ENCODE measurements at places on chromosomes 1 and 21.

DNA sequence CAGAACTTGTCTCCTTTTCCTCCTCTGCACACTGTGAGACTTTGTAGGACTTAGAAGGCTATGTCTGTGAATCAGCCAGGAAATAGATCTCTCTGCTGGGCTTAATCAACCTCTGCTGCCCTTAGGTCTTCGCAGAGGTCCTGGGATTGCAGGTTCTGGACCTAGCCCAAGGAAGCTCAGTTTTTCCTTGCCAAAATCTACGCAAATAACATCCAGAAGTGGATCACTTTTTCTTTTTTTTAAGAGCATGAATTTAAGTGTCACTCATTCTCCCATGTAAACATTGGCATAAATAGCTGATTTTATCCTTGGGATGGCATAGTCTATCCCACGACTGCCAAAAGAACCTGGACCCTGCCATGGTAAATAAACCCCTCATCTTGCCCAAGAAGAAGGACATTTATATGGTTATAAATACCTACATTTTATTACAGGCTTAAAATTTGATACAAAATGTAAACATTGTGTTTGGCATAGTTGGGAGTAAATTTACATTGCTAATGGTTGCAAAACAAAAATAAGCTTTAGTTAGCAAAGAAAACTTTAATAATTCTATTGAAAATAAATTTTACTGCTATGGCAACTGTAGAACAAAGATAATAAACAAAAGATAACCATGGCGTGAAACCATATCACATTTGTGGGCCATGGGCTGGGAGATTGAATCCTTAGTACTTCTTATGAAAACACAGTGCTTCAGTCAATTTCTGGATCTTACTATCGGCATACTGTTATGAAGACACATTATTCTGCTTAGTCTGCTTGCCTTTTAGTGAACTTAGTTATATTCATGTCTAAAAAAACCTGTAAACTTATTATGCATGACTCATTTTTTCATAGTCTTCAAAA lies 24.5 kb upstream of the DISC1 start:
- no peak for DNase-seq

DNA sequence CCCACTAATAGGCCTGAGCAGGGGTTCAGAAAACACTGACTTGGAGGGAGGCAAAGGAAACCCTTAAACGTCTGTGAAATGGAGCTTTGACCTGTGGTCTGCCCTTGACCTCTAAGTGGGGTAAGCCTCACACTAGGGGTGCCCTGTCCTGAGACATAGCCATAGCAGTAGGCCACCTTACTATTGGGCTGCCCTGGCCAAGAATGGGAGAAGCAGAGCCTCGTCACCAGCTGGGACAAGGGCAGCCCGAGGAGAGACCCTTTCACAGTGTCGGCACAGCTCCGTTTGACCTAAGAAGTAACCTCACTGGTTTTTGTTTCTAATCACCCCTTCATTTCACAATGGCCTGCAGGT lies 26.4 kb upstream of the IFNAR2 start:
- no peak for DNase-seq

DNA sequence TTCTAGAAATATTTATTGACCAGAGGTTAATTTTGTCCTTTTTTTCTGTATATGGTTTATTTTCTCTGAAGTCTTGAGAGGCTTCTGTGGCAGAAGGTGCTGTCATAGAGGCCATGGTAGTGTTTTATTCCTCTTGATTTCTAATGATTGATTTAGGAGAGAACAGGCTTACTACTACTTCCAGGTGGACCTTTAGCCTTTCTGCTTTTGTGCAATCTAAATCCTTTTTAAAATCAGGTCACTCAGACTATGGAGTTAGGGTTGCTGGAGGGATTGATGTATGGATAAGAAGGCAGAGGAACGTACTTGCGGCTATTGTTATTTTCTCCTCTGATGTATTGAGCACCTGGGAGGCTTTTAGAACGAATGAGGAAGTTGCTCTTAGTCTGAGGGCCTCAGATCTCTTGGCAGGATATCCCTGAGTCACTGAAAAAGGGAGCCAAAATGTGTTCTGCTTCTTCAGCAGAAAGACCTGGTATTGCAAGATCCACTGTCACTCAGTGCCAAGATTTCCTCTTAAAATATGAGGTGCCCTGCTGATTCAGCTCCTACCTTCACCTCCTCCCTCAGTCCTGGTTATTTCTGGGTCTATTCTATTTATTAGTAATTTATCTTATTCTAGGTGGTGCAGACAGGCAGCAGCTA lies 277.4 kb downstream of the ZNF648 start:
- no peak for DNase-seq

DNA sequence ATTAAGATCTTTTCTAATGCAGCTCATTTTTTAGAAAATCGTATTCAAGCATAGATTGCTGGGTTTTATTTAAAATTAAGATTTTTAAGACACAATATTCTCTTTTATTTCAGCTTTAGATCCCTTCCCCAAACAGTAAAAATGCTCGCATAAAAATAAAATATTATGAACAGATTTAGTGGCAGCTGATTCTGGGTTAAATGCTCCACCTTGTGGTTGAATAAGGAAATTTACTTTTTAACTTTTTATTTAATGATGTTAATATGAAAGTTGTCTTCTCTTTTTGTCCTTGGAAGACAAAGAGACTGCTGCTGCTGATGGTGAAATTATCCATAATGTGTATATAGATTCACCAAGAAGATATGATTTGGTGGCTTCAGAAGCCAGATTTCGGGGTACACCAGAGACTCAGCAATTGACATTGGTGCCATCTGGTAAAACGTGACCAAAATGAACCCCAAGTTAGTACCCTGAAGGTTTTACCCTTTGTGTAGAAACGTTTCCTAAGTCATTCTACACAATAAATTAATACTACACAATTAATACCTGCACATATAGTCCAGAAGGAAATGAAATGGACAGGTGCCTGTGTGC lies 128.0 kb downstream of the ADAMTS1 start:
- DNase-seq: peak; percentile 9

- no peak for DNase-seq
Measured at GRCh38 chr1:18064534-18064933, 43.1 kb upstream of the IGSF21 start.

DNA sequence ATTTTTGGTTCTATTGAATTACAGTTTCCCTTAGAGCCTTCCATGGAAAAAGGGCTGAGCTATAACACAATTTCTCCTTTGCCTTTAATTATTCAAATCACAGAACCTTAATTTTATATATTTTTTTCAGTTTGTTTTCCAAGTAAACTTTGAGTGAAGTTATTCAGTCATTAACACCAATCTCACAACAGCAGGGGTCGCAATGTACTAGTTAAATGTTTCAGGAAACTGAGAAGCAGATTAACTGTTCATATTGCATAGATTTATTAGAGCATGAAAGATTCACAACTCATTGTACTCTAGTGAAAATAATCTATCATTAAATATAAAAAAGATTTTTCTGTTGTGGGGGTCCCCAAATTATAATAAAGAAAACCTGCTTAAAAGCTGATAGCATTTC lies 64.1 kb downstream of the KIFAP3 start:
- DNase-seq: no peak

DNA sequence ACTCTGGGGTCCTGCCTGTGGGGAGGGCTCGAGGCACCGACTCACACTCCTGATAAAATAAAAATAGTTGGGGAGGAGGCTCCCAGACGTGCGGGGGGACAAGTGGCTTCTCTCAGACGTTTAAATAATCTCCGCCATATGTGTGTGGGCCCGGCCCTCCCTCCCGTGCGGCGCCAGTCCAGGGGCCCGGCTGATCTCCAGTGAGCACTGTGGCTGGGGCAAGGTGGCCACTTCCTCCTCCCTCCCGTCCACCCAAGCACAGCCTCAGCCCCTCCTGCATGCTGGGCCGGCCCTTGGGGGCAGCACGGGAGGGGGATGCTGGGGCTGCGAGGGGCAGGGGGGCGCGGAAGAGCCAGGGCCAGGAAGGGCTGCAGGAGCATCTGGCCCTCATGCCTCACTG lies 4.0 kb upstream of the PLCH2 start:
- DNase-seq: no peak

DNA sequence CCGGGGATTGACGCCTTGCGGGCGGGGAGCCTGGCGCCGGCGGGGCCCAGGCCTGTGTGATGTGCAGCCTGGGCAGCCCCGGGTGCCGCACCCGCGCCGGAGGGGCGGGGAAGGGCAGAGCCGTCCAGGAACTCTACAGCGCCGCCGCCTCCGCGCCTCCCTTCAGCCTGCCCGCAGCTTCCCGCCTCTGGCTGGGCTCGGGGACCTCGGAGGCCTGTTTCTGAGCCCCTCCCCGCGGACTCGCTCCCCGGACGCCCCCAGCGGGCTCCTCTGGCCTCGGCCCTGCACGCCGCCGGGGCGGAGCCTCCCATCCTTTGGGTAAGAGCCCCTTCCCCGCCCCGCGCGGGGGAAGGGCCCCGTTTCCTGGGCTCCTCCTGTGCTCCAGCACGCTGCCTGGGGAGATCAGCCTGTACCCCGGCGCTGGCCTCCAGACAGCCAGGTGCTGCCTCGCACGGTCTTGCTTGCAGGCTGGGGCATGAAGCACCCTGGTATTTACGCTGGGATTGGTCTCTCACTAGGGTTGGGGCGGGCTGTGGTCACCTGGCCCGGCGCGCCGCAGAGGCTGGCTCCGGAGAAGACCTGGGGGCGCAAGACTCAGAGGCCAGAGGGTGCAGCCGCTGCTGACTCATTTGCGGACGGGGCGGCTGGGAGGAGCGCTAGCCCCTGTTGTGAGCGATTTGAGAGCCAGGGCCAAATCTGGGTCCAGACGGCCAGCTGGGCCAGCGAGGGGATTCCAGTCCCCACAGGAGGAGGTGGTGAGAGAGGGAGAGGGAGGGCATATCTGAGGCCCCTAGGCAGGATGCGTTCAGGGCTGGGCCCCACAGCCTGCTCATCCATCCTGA lies 5.7 kb upstream of the ACOT11 start:
- DNase-seq: peak; percentile 78

GRCh38 chr21:46483300-46484295 lies 24.9 kb downstream of the DIP2A start:
- DNase-seq: no peak

- DNase-seq: no peak
Measured at GRCh38 chr1:166080277-166080966, 86.4 kb downstream of the FAM78B start.

- no peak for DNase-seq
Measured at GRCh38 chr1:42692911-42693310, 10.7 kb downstream of the YBX1 start.

GRCh38 chr1:62722796-62723195 lies 34.6 kb upstream of the DOCK7 start:
- no peak for DNase-seq

GRCh38 chr1:75723989-75724471 lies 479 bp upstream of the ACADM start:
- peak; percentile 89 for DNase-seq

- DNase-seq: no peak
Measured at GRCh38 chr21:41241341-41241740, 73.4 kb downstream of the BACE2 start.

DNA sequence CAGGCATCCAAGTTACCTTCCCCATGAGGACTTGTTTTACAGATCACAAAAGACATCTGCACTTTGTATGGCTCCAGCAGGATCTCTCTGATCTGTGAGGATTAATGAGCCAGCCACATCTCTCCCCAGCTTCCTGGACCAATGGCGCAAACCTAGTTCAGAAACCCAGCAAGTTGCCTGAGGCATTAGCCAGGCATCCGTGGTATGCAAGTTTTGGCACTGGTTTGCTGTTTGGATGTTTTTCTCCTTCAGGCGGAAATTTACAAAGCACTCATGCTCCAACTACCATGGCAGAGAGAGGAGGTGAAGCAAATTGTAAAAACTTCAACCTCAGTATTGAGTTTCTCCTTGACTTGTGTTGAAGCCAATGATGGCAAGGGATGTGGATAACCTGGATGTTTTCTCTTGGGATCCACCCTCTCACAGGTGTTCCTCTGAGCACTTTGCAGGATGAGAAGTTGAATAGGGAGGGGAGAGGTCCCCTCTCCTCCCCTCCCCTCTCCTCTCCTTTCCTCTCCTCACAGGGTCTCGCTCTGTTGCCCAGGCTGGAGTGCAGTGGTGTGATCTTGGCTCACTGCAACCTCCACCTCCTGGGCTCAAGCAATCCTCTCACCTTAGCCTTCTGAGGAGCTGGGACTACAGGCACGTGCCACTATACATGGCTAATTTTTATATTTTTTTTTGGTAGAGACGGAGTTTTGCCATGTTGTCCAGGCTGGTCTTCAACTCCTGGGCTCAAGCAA lies 25.6 kb upstream of the ENO1 start:
- DNase-seq: peak; percentile 91

Data from AG08396 (cell line).